CD4-positive, alpha-beta T cell treated with Interleukin-17A for 4 hours (primary cell): ENCODE measurements at places on chromosomes 2 and 18.
A peak's percentile ranks its signal among the peaks of the same experiment; 100 is the strongest.

DNA sequence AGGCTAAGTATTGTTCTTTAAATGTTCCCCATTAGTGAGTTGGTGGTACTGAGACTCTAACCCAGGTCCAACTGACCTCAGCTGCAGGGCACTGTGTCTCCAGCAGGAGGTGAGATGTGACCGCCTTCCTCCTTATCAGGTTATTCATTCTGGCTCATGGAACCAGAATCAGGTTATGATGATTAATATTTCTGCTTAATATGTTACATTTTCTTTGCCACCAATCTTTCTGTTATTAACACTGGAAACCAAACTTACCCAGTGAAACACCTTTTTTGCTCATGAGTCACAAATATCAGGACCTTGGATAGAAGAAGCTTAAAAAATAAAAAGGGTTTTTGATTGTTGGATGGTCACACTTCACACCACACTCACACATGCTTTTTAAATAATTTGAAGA is 85.4 kb downstream of the DPP4 start:
- no peak for DNase-seq

DNA sequence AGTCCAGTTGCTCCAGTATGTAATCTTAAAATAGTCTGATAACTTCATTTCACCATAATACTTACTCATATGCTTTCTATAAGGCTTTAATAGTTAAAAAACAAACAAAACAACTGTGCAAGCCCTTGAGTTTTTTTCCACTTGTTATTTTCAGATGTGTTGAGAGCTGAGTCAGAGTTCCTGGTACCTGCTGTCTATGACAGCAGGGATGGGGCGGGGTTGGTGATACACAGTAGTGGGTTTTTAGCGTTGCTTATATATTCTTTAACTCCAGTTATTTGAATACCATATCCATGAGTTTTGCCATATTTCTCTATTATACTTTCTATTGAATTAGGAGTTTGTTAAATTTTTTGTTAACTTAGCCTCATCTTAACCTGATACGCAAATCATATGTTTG is 5.0 kb downstream of the NAPG start:
- peak; percentile 28 for DNase-seq

GRCh38 chr18:25467226-25467987 is 115.4 kb upstream of the ZNF521 start:
- DNase-seq = no peak

- no peak for DNase-seq
Observed at GRCh38 chr2:176885661-176886060, 326.9 kb upstream of the HNRNPA3 start.

DNA sequence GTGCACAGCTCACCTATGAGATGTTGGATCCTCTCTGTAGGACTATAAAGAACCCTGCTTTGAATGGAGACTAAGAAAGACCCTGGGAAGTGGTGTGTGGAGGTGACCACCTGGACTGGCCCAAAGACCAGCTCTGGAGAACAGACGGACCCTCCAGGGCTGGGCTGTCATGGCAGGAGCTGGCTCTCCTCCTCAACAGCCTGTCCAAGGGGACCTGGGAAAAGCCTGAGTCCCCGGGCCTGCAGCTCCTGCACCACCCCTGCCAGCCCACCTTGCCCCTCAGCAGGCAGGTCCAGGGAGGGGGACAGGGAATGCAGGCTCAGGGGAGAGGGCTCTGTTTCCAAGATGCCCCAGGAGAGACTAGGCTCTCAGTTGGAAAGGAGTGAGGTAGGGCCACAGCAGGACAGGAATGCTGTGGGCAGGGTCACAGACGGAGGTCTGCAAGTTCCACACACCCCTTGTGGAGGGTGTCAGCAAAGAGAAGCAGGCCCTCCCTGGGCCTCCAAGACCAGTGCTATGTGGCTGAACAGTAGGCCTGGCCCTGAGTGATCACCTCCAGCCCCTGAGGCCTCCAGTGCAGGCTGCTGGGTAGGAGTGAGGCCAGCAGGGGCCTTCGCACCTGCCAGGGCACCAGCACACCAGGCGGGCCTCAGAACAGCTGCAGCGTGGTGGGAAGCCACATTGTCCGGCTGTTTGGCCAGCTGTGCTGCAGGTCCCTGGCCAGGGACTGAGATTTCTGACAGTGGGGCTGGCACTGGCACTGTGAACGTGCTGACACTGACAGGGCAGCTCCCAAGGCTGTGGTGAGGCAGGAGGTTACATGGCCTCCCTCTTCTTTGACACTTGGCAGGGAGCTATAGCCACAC is 86.4 kb upstream of the OTOS start:
- no peak for DNase-seq
